ENCODE measurements at places on chromosomes 3 and 15.

- no peak for DNase-seq
Measured at GRCh38 chr15:66080717-66081398, 172.7 kb downstream of the MEGF11 start.

DNA sequence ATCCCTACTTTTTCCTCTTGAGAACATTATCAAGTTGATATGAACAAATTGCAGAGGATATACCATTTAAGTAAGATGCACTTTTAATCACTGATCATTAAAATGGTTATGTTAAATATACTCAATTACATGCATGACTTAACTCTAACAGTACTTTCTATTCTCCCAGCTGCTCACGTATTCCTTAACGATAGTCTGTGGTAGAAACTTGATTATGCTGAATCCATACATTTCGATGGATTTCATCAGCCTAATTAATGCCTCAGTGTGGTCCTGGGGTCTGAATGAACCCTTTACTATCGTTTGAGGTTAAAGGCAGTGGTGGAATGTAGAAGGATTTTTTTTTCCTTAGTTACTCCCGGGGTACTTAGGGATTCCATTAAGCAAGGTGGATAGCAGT is 18.6 kb downstream of the SOX2 start:
- no peak for DNase-seq

- no peak for DNase-seq
Measured at GRCh38 chr3:64291345-64291744, 66.1 kb upstream of the PRICKLE2 start.

GRCh38 chr3:169627073-169627472 is 36.4 kb downstream of the MECOM start:
- no peak for DNase-seq

DNA sequence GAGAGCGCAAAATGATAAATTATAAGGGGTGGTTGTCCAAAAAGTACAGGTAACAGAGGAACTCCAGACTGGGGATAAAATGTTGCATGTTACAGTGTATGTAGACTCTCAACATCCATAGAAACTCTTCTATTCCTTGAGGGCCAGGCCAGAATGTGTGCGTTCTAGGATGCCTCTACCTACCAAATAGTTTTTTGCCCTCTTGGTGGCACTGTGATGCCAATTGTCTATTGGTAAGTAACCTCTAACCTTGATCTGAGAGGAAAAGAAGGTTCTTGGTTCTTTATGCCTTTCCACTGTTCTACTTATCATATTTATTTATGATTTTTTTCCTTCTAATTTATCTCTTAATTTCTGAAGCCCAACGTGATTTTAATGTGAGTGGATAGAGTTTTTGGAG is 424.6 kb downstream of the GRM7 start:
- DNase-seq = no peak

Measured in stimulated activated CD4-positive, alpha-beta T cell treated with anti-CD3 and anti-CD28 coated beads, Interleukin-15, amount 100 ng/mL, for 1 hour (primary cell).